ENCODE measurements at places on chromosomes 6 and 20.
A peak's percentile ranks its signal among the peaks of the same experiment; 100 is the strongest.

GRCh38 chr6:168451805-168452517, 11.0 kb downstream of the SMOC2 start:
- no peak for DNase-seq

GRCh38 chr20:16476032-16476431, 97.2 kb downstream of the KIF16B start:
- peak; percentile 61 for DNase-seq

- no peak for DNase-seq
Observed at GRCh38 chr6:133587546-133588160, 301.3 kb upstream of the TCF21 start.

DNA sequence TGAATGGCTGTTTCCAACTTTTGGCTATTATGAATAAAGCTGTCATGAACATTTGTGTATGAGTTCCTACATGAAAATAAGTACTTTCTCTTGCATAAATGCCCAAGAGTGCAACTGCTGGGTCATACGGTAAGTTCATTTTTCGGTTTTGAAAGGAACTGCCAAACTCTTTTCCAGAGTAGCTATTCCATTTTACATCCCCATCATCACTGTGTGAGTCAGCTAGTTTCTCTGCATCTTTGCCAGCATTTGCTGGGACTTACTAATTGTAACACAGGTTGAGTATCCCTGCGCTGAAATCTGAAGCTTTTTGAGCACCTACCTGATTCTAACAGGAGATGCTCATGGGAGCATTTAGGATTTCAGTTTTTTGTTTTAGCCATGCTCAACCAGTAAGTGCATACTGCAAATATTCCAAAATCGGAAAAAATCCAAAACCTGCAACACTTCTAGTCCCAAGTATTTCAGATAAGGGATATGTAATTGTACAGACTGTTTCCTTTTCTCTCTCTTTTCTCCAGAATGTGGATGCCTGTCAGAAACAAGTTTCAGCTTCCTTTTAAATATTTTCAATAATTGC, 118.4 kb downstream of the DTNBP1 start:
- DNase-seq, result no peak

All from NCI-H526 treated with DMSO at 0.1 percent for 48 hours (cell line).